HAP-1 (cell line): ENCODE measurements at places on chromosomes 1 and 21.
A peak's percentile ranks its signal among the peaks of the same experiment; 100 is the strongest.

- no peak for DNase-seq
Measured at GRCh38 chr1:55476445-55477015, 261.4 kb upstream of the USP24 start.

- no peak for DNase-seq
Measured at GRCh38 chr21:42003051-42003461, 7.1 kb downstream of the ZBTB21 start.

GRCh38 chr1:100773444-100773843 lies 53.9 kb downstream of the VCAM1 start:
- no peak for DNase-seq

DNA sequence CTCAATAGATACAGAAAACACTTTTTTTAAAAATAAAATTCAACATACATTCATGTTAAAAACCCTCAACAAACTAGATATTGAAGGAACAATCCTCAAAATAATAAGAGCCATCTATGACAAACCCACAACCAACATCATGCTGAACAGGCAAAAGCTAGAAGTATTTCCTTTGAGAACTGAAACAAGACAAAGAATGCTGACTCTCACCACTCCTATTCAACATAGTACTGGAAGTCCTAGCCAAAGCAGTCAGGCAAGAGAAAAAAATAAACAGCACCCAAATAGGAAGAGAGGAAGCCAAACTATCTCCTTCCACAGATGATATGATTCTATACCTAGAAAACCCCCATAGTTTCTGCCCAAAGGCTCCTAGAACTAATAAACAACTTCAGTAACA lies 46.2 kb upstream of the IVNS1ABP start:
- DNase-seq = no peak

- DNase-seq = no peak
Measured at GRCh38 chr1:216523449-216524190, 100.4 kb upstream of the USH2A start.

GRCh38 chr21:45600248-45600647 lies 43.3 kb upstream of the PCBP3 start:
- no peak for DNase-seq

DNA sequence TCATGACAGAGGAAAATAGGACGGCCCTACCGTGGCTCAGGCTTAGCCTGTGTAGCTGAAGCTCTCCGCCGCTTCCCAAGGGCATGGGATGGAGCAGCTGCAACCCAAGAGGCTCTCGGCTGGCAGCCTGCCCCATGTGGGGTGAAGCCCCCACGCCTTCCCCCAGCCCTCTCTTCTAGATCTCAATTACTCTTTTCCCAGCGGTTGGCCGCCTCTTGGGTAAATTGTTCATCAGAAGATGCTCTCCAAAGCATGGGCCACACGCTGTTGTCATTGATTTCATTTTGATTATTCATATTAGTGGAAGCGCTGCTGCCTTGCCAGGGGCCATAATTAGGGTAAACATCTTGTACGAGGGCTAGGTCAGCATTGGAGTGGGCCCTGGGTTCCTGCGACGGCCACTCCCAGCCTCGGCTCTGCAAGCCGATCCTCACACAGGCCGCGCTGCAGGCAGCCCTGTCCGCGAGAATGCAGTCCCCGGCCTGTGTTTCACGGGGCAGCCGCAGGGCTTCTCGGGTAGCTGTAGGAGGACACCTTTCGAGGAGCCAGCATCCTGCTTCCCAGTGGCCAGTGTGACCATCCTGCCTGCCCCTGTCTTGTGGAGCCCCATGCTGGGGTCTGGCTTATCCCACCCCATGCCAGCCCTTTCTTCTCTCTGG lies 114.4 kb upstream of the VAMP3 start:
- DNase-seq = no peak

DNA sequence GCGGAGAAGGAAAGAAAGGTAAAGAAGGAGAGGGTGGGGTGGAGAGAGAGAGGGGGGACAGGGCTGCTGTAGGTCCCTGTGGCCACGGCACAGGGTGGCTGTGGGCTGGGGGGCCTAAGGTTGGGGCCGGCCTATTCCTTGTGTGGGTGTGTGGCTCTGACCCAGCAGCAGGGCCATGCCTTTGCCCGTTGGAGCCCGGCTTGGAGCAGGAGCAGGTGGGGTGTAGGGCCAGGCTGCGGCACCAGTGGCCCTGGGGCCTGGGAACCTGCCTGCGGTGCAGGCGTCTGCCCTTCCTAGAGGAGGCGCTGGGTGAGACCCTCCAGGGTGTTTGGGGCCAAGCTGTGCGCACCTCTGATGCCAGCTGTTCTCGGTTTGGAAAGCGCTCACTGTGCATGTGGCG lies 19.7 kb upstream of the SUMO3 start:
- DNase-seq = no peak

GRCh38 chr1:159799446-159799985 lies 2.6 kb upstream of the FCRL6 start:
- DNase-seq = no peak

- DNase-seq = no peak
Measured at GRCh38 chr1:202010180-202011015, at the start of gene ELF3. Gene ELF3 (plus strand): TSS chr1:202010587. CDS start chr1:202011137, 550 bp downstream.

DNA sequence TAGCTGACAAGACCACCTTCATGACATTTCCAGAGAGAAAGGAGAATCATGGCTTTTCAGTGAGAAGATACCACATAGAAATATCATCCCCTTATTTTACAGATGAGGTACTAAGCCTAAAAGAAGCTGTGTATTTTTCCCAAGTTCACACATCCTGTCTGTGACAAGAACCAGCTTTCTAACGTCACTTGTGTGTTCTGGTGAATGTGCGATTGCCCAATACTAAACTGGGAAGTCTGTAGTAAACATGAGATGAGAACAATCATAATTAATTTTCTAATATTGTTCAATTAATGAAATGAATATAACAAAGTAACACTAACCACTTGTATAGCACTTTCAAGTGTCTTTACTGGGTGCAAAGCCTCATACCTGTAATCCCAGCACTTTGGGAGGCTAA lies 46.0 kb downstream of the PTGER3 start:
- no peak for DNase-seq

- DNase-seq = no peak
Measured at GRCh38 chr1:153087652-153088051, 6.7 kb downstream of the SPRR2E start.

- no peak for DNase-seq
Measured at GRCh38 chr1:236492378-236492777, 31.4 kb upstream of the LGALS8 start.

- DNase-seq = no peak
Measured at GRCh38 chr21:37527716-37528115, 161.1 kb downstream of the DYRK1A start.

- DNase-seq = no peak
Measured at GRCh38 chr1:212367474-212368072, 47.1 kb downstream of the PACC1 start.

- no peak for DNase-seq
Measured at GRCh38 chr1:68429233-68429808, 20.4 kb downstream of the RPE65 start.

DNA sequence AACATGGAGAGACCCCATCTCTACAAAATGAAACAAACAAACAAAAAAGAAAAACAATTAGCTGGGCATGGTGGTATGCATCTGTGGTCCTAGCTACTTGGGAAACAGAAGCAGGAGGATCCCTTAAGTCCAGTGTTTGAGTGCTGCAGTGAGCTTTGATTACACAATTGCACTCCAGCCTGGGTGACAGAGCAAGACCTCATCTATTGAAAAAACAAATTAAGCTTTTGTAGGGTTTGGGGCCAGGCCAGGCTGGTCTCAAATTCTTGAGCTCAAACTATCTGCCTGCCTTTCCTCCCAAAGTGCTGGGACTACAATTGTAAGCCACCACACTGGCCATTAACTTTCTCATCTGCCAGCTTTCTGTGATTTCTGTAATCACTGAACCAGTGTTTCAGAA lies 27.2 kb downstream of the NIPAL3 start:
- no peak for DNase-seq

GRCh38 chr1:211612786-211613107 lies 33.8 kb upstream of the SLC30A1 start:
- DNase-seq = no peak

GRCh38 chr1:243713470-243714186 lies 136.4 kb downstream of the AKT3 start:
- peak; percentile 80 for DNase-seq

- no peak for DNase-seq
Measured at GRCh38 chr1:6448749-6449631, 17.0 kb downstream of the TNFRSF25 start.

GRCh38 chr1:235404190-235404589 lies 37.0 kb downstream of the TBCE start:
- no peak for DNase-seq

DNA sequence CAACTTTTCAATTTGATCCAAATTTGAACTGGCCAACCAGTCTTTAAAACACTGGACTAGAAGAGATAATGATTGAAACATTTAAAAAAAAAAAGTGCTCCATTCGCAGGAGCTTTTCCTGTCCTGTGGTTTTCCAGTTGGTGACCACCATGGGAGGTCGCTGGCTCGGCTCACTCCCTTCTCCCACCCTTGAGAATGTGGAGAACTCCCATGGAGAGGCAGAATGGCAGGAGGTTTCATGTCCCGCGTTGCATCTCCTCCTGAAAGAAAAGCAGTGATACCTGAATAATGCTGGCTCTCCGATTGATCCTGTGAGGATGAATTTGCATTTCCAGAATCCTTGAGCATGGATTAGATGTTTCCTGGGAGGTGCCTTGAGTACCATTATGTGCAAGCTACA lies 16.5 kb upstream of the MPZL1 start:
- DNase-seq = no peak

- DNase-seq = no peak
Measured at GRCh38 chr1:247114351-247115140, 10.4 kb upstream of the ZNF669 start.

GRCh38 chr1:111448918-111449702 lies at the start of the genes ATP5PB and WDR77:
Gene ATP5PB (plus strand): TSS chr1:111449464. CDS start chr1:111449542, 78 bp downstream.
Gene WDR77 (minus strand): TSS chr1:111449256. CDS start chr1:111449169, 87 bp downstream.
- peak; percentile 100 for DNase-seq

DNA sequence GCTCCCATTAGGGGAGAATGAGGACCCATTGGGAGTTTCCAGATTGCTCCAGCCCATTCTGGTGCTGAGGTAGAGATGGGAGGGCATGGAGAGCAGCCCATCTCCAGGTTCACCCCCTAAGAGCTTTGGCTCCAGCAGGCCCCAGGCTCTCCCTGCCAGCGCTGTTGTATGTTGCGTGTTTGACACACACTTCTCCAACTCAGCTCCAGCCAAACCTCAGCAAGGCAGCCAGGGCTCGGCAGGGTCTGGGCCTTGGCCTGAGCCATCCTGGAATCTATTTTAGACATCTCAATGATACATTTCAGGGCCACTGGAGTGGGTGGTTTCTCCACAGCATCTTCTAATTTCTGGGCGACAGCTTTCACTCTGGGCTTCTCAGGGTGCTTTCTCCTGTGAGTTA lies 117.0 kb downstream of the NAV1 start:
- DNase-seq = no peak

DNA sequence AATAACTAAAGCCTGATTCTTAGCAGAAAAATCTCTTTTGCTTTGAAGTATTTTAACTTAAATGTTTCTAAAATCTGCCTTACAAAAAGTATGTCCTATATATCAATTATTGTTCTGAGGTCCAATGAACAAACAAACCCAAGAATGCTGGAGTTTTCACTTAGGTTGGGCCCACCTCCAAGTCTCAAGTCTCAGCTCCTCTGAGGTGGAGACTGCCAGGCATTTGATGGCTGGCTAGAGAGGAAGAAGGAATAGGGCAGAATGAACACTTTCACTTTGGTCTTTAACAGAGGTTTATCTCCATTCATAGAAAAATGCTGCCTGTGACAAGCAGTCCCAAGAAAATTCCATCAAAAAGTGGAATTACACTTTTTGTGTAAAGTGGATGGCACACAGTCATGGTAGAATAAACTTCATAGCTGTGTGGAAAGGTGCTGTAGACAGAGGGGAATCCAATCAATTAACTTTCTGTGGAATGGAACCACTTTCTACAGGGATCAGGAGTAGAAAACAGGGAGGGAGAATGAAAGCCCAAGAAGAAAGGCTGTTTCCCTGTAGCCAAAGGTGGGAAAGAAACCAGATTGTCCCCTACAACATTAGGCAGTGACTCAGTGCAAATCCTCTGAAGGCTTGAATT lies 349.4 kb upstream of the RUNX1 start:
- no peak for DNase-seq

- DNase-seq = no peak
Measured at GRCh38 chr1:36590771-36591170, 108.1 kb upstream of the CSF3R start.

GRCh38 chr1:152035539-152036266 lies 1.1 kb downstream of the S100A11 start:
- DNase-seq = peak; percentile 56

DNA sequence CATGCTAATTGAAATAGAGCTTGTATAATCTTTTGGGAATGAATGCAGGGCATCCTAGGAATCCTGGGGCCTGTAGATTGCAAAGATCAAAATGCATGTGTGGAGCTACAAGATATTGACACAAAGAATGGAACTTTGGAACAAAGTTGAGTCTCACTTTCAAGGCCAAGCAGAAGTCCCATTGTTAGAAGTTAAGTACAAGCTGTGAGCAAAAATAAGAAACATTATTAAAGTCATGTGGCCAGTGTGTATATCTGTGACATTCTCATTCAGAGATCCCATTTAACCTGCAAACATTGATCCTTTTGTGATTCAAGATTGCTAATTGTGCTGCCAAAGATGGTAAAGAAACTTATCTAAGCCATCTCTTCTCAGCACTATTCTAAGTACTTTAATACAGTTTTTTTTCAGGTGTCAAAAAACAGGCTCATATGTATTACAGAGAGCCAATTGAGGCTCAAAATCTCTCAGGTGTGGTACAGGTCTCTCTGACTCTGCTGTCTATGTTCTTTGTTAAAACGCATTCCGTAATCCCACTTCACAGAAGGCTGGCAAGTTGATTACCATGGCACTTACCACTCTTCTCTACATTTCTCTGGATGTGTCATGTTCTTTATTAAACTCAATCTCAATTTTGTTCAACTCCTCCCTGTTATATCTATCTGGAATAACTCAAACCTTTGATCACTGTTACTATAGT lies 704.4 kb upstream of the NEGR1 start:
- peak; percentile 90 for DNase-seq

- no peak for DNase-seq
Measured at GRCh38 chr1:201625226-201625761, 86.4 kb downstream of the NAV1 start.

DNA sequence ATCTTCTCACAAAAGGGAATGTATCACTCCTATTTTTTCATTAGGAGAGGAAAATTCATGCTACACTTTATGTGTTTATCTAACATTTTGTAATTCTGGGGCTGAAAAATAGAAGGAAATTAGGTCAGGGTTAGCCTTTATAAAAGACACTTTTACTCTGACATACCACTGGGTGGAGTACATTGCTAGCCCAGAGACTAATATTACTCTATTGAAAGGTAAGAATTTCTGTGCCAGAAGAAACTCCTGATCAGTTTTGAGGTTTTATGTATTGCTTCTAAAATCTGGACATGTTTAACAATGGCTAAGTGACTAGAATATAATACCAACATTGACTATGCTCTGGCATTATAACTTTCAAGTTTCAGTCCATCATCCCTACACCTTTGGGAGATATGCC lies 724.6 kb downstream of the USP25 start:
- DNase-seq = no peak
